Suppressor macrophage treated with lipopolysaccharide for 1 hour (primary cell): ENCODE measurements at places on chromosomes 7 and 10.

DNA sequence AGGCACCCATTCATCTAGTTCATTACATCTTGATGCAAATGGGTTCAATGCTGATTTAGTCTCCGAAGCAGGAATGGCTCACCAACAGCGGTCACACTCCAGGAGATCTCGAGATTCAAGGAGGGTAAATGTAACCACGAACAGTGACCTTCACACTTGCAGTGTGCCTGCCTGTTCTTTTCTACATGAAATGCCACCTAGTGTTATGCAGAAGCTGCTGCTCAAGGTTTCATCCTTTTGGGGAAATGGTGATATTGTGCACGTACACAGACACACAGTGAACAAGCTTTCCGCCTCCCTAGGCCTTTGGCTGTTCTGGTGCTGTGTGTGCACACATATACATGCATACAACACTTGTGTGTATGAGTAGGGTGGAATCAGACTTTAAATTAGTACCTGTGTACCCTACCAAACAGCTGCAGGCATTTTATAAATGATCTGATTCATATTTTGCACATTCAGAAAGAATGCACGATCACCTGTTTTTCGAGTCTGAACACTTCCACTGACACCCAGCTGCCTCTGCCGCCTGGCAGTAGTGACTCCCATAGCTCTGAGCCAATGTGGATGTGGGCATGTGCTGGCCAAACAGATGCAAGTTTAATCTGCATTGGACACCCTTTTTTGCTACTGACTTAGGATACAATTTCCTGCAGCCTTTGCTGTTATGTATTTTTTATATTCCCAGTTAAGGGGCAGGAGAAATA is 100.5 kb downstream of the TACC2 start:
- DNase-seq: no peak

DNA sequence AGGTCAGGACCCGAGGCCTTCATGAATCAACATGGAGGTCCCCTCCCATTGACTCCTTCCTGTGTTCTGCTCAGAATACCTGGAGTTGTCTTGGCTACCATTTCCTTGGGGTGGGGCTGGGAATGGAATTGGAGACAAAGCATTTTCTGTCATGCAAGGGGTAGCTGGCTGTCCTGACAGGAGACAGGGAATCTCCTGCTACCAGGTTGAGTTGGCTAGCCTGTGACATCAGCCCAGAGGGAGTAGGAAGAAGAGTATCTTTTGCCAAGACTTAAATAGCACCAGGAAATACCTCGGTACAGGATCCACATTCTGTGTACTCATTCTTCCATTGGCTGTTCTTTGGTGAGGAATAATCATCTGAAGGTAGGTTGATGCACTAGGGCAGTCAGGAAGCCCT is 4.9 kb downstream of the ZDHHC16 start:
- no peak for DNase-seq

DNA sequence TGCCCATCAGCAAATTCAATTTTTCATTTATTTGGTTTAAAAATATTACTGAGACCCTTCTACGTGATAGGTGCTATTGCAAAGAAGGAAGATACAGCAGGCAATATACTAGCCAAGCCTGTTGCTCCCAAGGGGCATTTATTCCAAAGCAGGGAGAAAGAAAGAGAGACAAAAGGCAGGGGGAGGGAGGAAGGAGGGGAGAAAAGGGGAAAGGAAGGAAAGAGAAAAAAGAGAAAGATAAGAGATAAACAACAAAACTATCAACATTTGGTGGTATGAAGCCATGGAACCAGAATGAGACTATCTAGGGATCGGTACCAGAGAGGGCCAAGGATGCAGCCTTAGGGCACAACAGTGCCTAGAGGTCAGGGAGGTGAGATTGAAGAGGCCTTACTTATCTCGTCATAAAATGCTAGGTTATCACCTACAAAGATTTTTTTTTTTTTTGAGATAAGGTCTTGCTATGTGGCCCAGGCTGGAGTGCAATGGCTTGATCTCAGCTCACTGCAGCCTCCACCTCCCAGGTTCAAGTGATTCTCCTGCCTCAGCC is 55.3 kb upstream of the CAPZA2 start:
- DNase-seq: no peak

- DNase-seq: no peak
Observed at GRCh38 chr10:57950442-57950974, 317.2 kb downstream of the IPMK start.

- no peak for DNase-seq
Observed at GRCh38 chr10:11532306-11532705, 79.1 kb downstream of the USP6NL start.

- no peak for DNase-seq
Observed at GRCh38 chr10:12907656-12908055, 93.9 kb downstream of the CCDC3 start.

DNA sequence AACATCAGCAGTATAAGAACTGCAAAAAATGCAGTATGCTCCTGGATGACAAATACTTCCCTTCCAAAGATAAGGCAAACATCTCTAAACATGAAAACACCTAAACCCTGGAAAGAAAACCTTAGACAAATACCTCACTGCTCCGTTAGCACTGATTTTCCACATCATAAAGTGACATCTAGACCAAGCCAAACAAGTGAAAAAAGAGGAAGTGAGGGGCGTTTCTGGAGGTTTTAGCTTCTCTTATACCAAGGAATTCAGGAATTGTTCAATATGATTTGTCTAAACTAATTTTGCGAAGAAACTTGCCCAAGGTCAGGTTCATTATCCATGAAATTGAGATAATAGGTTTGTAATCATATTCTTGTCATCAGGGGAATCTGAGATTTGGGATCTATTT is 279.7 kb downstream of the ADRA2A start:
- no peak for DNase-seq
